NK-92 treated with Interleukin-12 subunit alpha and Interleukin-12 subunit beta, amount 100 ng/mL, for 24 hours (cell line): ENCODE measurements at places on chromosomes 3 and 15.

DNA sequence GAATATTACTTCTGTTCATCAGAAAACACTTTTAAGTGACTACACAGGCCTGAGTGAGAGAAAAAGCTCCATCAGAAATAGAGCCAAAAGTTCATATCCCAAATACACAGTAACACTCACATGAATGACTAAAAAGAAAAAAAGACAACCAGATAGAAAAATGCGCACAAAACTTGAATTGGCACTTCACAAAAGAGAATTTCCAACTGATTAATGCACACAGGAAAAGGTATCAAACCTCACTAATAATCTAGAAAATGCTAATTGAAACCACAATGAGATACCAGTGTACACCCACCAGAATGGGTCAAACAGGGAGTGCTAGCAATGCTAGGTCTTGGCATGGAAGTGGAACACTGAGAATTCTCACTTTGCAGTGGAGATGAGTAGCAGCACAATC is 78.6 kb downstream of the HERC2 start:
- DNase-seq = no peak

DNA sequence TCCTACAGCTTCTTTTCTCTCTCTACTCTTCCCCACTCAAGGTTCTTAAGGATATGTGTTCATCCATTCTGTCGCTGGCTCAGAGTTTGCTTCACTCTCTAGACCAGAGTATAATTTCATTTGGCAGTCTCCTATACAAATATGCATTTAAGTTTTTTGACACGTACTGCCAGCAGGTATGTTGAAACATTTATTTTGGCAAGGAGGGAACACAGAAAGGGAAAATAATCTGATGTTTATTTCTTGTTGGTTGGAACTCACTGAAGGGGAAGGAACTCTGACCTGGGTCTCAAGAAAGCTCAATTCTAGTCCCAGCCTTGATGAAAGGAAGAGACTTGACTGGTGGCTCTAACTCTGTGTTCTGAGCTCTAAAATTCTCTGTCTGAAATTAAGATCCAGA is 21.6 kb downstream of the FANCD2 start:
- no peak for DNase-seq

DNA sequence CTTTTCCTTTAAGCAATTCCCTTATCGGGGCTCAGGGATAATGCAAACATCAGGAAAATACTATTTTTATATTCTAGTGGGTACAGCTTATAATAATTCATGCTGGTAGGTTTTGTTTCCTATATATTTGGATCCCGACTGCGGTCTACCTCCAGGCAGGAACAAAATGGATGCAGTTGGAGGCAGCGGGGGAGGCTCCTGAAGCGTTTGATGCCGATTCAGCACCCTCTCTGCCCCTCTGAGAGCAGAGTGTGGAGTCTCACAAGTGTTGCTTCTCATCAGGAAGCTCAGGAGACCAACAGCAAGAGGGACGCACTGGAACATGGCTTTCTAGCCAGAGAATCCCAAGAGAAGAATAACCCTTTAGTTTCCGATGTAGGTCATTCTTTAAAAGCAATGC is 104.9 kb downstream of the RORA start:
- DNase-seq = no peak

GRCh38 chr3:5569152-5569551 is 381.6 kb downstream of the EDEM1 start:
- DNase-seq = no peak

GRCh38 chr3:113985541-113985940 is 37.7 kb downstream of the ZDHHC23 start:
- DNase-seq = no peak

DNA sequence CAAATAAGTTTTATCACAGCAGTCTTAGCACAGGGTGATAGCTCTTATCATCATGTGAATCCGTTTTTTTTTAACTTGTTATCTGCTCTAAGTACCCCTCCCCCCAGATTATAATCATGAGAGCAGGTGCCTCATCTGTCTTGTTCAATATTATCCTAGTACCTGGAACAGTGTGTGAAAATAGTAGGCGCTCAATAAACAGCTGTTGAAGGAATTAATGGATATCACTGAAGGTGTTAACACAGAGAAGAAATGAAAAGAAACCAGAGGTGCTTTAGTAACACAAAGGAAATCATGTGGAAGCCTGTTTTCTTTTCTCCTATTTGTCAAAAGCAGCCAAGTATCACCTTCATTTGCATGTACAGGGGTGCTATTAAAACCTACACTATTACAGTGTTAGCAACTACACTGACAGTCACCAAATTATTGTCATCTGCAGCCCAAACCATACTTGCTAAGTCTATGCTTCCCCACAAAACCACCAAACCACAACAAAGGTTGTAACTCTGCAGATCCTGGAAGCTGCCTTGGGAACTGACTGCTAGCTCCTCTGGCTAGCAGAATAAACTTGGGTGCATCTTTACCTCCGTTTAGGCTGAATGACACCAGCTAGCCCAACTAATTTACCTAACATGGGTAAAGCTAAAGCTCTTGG is 2.9 kb downstream of the XPC start:
- peak; percentile 5 for DNase-seq

DNA sequence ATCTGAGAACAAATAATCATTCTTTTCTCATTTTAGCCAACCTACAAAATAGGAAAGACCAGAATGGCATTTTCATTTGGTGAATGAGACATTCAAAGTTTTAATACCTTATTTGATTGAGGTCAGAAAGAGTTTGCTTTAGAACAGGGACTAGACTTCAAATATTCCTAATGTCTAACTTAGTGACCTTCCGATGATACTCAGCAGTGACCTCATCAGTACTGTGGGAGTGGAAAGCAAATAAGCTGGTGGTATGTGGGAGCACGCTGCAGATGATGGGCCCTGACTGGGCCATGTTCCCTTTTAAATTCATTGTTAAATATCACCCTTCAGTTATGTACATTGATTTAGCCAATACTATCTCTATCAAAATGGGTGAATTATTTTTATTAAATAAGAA is 223.3 kb downstream of the P3H2 start:
- DNase-seq = no peak
